ENCODE measurements at places on chromosomes 4 and X.
A peak's percentile ranks its signal among the peaks of the same experiment; 100 is the strongest.

GRCh38 chrX:69243276-69243675, 78.0 kb upstream of the PJA1 start:
- ATAC-seq: no peak

DNA sequence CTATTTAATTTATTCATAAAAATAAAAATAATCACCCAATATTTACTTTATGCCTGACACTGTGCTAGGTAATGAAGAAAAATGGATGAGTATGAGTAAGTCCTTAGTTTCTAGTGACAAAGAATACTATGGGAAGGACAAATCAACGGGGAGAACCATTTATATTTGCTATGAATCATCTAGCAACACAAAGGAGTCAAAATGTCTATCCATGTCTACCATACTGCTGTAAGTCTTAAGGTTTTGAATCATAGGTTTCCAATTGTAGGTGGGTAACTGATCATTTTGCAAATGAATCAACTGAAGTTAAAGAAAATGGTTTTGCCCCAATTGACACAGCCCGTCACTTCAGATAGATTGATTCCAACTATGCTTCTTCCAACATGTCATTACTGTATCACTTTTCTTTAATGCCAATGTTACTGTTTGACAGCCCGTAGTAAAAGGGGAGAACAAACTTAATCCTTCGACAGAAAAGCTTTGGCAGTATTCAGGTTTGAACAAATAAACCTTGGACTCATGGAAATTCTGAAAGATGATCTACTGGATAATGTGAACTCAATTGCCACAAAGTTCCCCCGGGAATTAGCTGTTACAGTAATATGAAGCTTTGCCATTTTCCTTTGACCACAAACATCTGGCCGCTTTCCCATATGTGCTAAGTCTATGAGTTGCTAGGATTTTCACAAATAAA, 3.2 kb downstream of the TDO2 start:
- peak; percentile 66 for ATAC-seq

GRCh38 chr4:102139932-102140331, 205.3 kb downstream of the SLC39A8 start:
- peak; percentile 51 for ATAC-seq

DNA sequence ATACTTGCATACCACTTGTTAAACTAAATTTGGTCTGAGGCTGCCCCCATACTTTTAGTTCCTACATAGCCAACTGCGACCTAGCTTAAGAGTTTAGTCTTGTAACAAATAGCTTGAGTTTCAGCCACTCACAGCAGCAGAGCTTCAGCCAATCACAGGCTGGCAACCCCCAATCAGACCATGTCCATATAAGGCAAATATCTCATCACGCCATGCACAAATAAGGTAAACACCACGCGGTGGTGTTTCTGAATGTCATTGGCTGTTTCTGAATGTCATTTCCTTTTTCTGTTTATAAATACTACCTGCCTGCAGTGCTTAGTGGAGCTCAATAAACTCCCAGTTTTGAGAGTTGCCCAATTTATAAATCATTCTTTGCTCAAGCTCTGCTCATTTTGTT, 143.1 kb upstream of the MAD2L1 start:
- ATAC-seq: no peak

DNA sequence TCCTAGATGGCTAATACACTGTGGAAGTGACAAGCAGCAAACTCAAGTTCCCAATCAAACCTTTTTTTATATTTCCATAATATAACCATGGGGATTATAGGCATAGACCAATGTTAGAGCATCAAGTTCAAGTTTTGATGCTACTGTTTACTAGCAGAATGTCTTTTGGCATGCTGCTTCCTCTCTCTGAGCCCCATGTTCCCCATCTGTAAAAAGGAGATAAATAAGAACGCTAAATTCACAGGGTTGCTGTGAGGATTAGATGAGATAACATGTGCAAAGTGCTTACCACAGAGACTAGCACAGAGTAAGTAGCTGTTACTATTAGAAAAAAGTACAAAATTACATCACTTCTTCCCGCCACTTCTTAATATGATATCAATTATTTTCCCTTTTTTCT, 18.0 kb downstream of the MBNL3 start:
- ATAC-seq: no peak

- no peak for ATAC-seq
Measured at GRCh38 chr4:173413036-173413435, 14.1 kb upstream of the SCRG1 start.

GRCh38 chrX:70444326-70444945, at the start of gene DLG3:
Gene DLG3, plus strand, starts transcription at chrX:70444835. Its CDS starts 367 bp downstream, at chrX:70445202.
- peak; percentile 92 for ATAC-seq

- ATAC-seq: no peak
Measured at GRCh38 chr4:182874304-182874751, 42.9 kb downstream of the DCTD start.

- ATAC-seq: no peak
Measured at GRCh38 chr4:30385650-30386049, 334.5 kb upstream of the PCDH7 start.

GRCh38 chrX:101362757-101363156, 14.2 kb upstream of the TIMM8A start:
- no peak for ATAC-seq

DNA sequence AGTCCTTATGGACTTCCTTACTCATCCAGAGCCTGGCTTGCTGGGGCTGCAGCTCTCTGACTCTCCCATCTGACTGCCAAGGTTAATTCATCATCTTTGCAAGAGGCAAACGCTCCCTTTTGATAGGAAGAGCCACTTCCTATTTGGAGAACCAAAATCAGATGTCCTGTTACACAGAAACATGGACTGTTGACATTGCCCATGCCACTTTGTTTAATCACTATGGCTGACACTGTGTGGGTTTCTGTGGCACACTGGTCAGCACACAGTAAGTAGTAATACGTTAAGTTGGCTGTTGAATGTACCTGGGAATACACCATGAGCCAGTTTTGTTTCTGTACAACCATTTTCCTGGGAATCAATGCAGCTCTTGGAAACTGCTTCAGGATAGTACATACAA, 45.1 kb upstream of the TMEM33 start:
- no peak for ATAC-seq

- ATAC-seq: peak; percentile 60
Measured at GRCh38 chr4:80678413-80678812, 342.9 kb downstream of the CFAP299 start.

- no peak for ATAC-seq
Measured at GRCh38 chr4:153566631-153567150, 100.5 kb downstream of the TMEM131L start.

DNA sequence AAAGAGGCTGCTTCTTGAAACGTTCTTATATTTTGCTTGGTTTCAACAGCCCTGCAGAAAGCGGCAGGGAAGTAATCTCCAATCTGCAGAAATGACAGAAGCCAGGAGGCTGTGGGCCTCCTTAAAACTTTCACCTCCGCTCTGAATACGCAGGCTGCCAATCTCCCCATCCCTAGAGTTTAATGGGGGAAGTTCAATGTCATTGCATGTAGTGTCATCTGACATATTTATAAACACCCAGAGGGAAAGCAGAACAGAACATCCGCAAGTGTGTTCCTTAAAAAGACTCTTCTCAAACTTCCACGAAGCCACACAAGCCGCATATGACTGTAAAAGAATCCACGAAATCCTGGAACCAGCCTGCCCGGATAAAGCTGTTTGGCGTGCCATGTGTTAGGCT, 148.8 kb upstream of the TBL1X start:
- ATAC-seq: no peak

GRCh38 chr4:73865431-73866096, 3.6 kb upstream of the CXCL1 start:
- ATAC-seq: no peak

DNA sequence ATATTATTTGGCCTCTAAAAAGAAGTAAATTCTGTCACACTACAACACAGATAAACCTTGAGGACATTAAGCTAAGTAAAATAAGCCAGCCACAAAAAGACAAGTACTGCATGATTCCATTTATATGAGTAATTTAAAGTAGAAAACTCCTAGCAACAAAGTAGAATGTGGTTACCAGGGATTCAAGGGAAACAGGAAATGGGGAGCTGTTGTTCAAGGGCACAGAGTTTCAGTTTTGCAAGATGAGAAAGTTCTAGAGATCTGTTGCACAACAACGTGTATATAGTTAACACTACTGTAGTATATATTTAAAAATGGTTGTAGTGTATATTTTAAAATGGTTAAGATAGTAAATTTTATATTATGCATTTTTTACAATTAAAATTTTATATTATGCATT, 25.4 kb downstream of the SEC31A start:
- peak; percentile 93 for ATAC-seq

- peak; percentile 84 for ATAC-seq
Measured at GRCh38 chr4:118289794-118290193, 63.0 kb downstream of the PRSS12 start.

DNA sequence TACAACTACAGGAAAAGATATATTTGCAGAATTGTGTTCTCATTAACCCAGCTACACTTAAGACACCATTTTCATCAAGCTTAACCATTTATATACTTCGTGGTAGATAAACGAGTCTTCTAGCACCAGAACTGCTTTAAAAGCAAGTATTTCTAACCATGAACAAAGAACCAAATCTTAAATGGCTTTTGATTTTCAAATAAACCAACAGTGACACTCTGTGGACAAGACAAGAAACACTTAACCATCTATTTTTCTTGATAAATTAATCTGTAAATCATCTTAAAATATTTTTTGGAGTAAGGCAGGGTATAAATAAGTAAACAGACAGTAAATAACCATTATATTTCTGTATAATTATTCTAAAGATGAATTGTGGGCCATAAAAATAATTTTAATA, 10.2 kb downstream of the BEND2 start:
- ATAC-seq: no peak

DNA sequence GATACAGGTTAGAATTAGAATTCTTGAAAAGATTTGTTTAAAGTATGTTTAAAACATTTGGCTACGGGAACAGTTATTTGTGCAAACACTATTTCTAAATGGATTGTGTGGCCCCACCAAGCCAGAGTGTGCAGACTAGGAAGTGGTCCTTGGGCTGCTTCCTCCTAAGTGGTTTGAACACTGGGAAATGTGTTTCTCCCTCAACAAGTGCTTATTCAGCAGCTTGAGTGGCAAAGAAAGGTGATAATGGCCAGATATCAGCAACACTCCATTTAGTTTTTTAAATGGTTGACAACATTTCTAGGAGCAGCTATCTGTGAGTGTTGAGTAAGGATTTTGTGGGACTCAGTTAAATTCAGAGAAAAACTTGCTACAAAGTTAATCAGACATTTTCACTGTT, 141.4 kb upstream of the LNX1 start:
- no peak for ATAC-seq

GRCh38 chr4:158704274-158704673, 18.9 kb downstream of the PPID start:
- no peak for ATAC-seq

- no peak for ATAC-seq
Measured at GRCh38 chrX:131970347-131970746, 52.8 kb upstream of the STK26 start.

DNA sequence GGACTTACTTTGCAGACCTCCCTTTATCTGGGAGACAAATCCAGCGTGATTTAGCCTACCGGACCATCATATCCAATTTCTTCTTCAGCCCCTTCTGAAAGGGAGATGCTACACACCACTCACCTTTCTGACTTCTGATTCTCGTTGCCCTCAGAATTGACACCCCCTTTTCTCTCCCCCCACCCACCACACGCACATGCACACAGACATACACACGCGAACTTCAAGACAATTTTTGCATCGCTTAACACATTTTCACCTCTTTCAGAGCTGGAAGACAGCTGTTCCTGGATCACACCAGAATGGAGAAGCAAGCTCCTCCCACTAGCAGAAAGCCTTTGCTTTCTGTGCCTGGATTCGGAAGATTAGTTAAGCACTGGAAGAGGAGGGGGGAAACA, 1.0 kb upstream of the SNCA start:
- ATAC-seq: peak; percentile 40

- no peak for ATAC-seq
Measured at GRCh38 chr4:169070071-169070894, 60.2 kb upstream of the CBR4 start.

DNA sequence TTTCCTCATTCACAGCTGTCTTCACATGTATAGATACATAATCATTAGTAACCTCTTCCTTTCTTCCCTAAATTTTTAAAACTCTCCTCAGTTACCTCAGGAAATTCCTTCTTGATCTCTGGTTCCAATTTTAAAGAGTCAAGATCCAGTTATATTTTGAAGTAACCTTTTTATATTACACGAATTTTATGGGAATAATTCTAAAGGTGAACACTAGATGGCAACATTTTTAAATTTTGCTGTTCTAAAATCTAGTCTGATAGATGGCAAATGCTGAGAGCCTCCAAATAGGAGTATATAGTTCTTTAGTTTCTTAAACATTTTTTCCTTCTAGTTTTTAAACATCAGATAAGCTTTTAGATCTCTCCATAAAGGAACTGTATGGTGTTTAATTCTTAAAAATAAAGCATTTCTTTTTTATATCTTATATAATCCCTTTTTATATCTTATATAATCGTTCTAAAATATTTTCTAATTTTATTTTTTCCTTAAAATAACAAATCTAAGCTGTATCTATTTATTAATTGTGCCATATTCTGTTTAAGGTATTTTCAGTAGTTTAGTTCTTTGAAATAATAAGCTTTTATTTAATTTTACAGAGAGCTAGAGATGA, 37.9 kb upstream of the PAPSS1 start:
- peak; percentile 52 for ATAC-seq

DNA sequence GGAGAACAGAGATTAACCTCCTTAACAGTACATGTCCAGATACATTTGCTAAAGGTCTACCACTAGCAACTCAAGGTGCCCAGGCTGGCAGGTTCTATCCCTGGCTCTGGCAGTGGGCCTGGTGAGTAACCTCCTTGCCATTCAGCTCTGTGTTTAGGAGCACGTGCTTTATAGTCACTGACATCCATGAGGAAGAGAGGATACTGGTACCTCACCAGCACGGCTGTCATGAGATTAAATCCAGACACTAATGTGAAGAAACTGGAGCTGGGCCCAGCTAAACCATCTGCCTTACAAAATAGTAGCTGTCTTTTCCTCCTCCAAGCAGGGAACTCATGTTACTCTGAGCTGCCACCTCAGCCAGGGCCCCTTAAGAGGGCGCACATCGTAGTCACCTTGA, 45.3 kb downstream of the GPRASP3 start:
- ATAC-seq: peak; percentile 88

DNA sequence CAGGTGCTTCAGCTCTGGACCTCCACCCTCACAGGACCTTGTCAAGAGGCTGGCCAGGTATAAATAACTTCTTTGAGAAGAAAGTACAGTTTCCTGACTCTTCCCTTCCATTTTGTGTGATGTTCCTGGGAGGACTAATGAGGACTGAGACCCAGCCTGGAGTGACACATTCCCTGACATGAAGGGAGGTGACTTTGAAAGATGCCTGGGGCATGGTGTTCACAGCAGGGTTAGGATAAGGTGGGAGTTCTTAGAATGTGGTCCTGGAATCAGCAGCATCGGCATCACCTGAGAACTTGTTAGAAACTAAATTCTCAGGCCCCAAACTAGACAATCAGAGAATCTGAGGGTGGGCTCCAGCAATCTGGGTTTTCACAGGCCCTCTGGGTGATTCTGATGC, 224.9 kb upstream of the BOD1L1 start:
- no peak for ATAC-seq

Data from SK-N-SH treated with all-trans-retinoic acid at 6 μM for 48 hours (cell line).